Lower lobe of right lung (tissue), 2 donors: ENCODE measurements at places on chromosomes 2 and 18. TPM values are rescaled to one million over a fixed set of nuclear protein-coding genes. Genes with fewer than 3 reads are reported as not detected.

DNA sequence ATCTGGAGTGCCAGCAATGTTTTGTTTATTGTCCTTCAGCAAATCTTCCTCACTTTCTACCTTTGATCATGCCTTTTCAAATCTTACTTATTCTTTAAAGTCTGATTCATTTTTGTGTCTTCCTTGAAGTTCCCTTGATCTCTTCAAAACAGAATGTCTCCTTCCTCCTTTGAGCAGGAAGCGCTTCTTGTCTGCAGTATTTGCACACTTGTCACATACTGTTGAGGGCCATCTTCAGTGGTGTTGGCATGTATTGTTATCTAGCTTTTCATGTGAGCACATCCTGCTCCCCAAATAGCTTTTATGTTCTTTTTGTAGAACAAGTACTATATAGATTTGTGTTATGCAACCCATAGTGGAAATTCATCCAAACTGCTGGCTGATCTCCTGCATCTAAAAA, 5.9 kb upstream of the CERS6 start:
- H3K4me3 ChIP-seq: no peak overlapping the region
- H3K36me3 ChIP-seq: no peaks in the 10 kb centered on the region
- H3K4me1 ChIP-seq: peaks cover under 1% of the 10 kb centered on the region
- H3K27ac ChIP-seq: no peak overlapping the region
- H3K27me3 ChIP-seq: no peaks in the 10 kb centered on the region
- DNase-seq: no peak

GRCh38 chr2:42339191-42339912, 21.7 kb downstream of the COX7A2L start:
- H3K27ac ChIP-seq: no peak overlapping the region
- H3K4me1 ChIP-seq: peaks cover 12% of the 10 kb centered on the region
- H3K27me3 ChIP-seq: no peaks in the 10 kb centered on the region

DNA sequence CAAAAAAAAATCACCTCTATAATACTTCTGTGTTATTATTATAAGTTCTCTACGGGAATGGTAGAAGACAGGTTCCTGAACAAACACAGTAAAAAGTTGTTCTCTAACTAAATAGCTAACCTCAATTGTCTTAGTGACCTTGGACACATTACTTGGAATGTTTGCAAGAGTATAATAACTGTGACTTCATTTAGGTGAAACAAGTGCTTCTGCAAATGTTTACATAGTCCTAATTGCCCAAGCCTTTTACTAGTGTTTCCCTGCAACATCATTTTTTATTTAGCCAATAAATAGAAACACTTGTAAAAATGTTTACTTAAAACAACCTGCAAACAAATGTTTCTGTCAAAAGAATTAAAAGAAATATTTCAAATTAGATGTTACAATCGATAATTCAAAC, 9.9 kb downstream of the PLEKHM3 start:
- no peak overlapping the region for H3K4me3 ChIP-seq
- H3K4me1 ChIP-seq: peaks cover 35% of the 10 kb centered on the region
- H3K36me3 ChIP-seq: no peaks in the 10 kb centered on the region
- no peaks in the 10 kb centered on the region for H3K27me3 ChIP-seq
- DNase-seq: no peak

DNA sequence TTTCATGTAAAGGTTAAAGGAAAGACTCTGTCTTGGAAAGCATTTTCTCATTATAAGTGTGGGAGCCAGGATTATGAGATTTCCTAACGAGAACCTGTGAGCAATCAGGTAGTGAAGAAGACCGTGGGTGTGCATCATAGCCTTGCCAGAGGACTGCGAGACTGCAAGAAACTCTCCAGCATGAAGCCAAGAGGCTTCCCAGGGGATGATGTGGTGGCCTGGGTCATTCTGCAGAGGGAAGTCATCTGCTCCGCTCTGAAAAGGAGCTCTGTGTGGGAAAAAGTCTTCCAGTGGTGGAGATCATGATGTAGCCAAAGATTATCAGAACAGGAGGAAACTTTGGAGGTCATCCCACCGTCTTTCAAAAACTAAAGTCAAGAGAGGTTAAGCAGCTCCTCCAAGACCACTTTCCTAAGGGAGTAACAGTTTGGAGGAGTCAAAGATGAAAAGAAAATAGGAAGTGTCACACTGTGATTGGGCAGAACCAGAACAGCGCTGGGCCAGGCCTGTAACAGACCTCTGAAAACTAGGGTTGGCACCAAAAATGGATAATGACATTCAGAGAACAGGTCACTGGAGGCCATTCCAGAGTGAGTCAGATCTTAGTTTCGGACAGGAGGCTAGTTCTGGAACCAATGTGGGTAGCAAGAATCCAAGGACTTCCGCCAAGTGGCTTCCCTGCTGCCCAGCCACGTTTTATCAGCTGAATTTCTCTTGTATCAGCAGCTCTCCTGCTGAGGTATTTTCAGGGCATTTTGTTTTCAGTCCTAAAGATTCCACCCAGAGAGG, 113.0 kb downstream of the LRATD1 start:
- no peak overlapping the region for H3K4me3 ChIP-seq
- DNase-seq: no peak
- H3K4me1 ChIP-seq: no peaks in the 10 kb centered on the region

TIGD1 gene
- total RNA-seq: 3.7 TPM

HOXD10 gene
- total RNA-seq: not detected

SLC9A4 gene
- total RNA-seq: not detected

GREB1L gene
- 0.74 TPM for total RNA-seq
